ENCODE measurements at places on chromosomes 1 and 21. TPM values are rescaled to one million over a fixed set of nuclear protein-coding genes. Genes with fewer than 3 reads are reported as not detected.

COPA gene
- polyA plus RNA-seq: 204 TPM

FAM151A gene
- not detected for polyA plus RNA-seq

MCOLN2 gene
- polyA plus RNA-seq: 0.27 TPM

CASQ1 gene
- 0.21 TPM for polyA plus RNA-seq

PRRC2C gene
- 46.4 TPM for polyA plus RNA-seq

SELE gene
- not detected for polyA plus RNA-seq

URB1 gene
- 9.2 TPM for polyA plus RNA-seq

FMO1 gene
- not detected for polyA plus RNA-seq
